ENCODE measurements at places on chromosomes 11 and 22.

- no peak for DNase-seq
These were observed 135.0 kb downstream of the BRD1 start for GRCh38 chr22:49692499-49693225.

GRCh38 chr22:22125579-22126468 is 118.8 kb upstream of the VPREB1 start:
- no peak for DNase-seq

DNA sequence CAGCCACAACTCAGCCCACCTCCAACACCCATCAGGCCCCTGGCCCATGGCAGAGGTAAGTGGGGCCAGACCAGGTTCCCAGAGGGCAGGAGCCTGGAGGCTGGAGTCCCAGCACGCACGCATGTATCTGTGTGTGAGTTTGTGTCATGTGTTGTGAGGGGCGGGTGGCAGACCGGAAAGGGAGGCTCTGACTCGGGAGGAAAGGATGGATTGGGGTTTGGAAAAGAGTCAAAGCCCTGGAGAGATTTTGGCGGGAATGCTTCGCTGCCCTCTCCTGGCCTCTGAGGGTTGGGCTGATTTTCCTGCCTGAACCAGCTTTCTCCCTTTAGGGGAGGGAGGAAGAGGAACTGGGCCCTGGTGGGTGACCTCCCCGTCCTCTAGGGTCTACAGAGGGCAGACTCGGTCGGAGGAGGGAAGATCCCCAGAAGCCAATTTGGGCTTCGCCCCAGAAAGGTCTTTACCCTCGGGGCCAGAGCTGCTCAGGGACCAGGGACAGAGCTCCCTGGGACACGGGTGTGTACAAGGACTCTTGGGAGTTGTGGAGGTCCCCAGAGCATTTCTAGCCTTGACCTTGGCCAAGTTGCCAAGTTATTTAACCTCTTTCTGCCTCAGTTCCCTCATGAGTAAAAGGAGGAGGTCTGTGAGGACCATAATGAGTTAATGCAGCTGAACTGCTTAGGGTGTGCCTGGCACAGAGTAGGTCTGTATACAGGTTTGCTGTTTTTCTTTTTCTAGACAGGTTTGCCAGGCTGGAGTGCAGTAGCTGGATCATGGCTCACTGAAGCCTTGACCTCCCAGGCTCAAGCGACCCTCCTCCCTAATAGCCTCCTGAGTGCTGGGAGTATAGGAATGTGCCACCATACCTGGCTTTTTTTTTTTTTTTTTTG is 6.9 kb downstream of the C11orf68 start:
- DNase-seq, result peak; percentile 84

DNA sequence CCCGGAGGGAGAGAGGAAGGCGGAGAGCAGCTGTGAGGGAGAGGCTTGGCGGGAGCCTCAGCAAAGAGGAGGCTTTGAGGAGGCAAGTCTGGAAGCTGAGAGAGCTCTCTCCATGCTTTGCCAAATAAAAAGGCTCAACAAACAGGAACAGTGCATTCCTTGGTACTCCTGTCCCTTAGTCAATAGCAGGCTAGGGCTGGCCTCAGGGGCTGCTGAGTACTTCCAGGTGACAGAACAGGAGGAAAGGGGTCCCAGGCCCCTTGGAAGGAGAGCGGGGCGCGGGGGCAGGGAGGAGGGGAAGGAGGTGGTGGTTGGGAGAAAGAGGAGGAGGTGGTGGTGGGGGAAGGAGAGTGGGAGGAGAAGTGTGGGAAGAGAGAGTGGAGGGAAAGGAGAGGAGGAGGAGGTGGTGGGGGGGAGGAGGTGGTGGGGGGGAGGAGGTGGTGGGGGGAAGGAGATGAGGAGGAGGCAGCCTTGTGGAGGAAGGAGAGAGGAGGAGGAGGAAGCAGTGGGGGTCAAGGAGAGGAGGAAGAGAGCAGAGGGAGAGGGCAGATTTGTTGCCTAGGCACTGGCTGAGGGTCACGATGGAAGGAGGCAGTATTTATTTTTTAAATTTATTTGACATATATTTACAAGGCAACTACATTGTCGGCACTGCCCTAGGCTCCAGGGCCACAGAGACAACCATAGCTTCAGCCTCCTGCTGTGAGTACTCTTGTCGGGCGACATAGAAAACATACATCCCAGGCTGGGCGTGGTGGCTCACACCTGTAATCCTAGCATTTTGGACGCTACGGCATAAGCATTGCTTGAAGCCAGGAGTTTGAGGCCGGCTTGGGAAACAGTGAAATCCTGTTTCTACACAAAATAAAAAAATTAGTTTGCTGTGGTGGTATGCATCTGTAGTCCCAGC is 74.2 kb upstream of the ZBED5 start:
- no peak for DNase-seq

Data from fibroblast of lung (primary cell).